ENCODE measurements at places on chromosomes 1 and 21. TPM values are rescaled to one million over a fixed set of nuclear protein-coding genes. Genes with fewer than 3 reads are reported as not detected.

- no peak overlapping the region for H3K27ac ChIP-seq
- no peak overlapping the region for H3K4me3 ChIP-seq
- H3K36me3 ChIP-seq: no peaks in the 10 kb centered on the region
- peaks cover 88% of the 10 kb centered on the region for H3K27me3 ChIP-seq
Observed at GRCh38 chr1:36707221-36707620, 224.5 kb upstream of the CSF3R start.

- H3K4me3 ChIP-seq: no peak overlapping the region
- H3K36me3 ChIP-seq: no peaks in the 10 kb centered on the region
- DNase-seq: no peak
Observed at GRCh38 chr1:70874818-70875217, 172.8 kb downstream of the PTGER3 start.

DNA sequence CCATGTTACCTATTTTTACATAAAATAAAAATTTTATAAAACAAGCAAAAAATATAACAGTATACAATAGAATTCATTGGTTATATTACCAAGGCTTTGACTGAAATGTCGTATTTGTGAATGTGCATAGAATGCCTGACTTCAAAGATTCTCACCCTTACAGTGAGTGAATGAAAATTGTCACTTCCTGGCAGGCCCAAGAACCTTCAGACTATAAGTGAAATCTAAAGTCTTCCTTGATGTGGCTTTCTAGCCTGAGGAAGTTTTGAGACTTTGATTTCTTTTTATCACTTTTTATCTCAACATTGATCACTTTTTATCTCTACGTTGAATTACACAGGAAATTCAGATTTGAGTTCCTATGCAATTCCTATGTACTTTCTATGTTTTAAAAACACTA is 104.7 kb upstream of the KIAA0040 start:
- H3K27ac ChIP-seq: no peak overlapping the region
- H3K4me1 ChIP-seq: peaks cover 22% of the 10 kb centered on the region
- H3K4me3 ChIP-seq: peak overlapping the region; percentile 21
- H3K36me3 ChIP-seq: no peaks in the 10 kb centered on the region
- no peak for DNase-seq

The C4BPA gene
- 0.12 TPM for total RNA-seq

DNA sequence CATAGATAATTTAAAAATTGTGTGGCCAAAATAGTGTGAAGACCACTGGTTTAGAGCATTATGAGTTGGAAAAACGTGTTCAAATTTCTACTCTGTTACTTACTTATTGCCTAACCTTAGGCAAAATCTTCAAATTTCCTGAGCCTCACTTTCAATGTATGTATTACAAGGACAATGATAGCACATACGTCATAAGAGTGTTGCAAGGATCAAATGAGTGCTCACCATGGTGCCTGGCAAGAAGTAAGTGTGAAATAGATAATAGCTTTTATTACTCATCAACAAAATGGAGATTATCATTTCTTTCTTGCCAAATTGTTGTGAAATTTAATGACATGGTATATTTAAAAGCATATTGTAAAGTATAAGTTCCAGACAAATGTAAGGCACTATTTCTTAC is 57.2 kb downstream of the FH start:
- H3K4me3 ChIP-seq: no peak overlapping the region
- no peaks in the 10 kb centered on the region for H3K36me3 ChIP-seq
- H3K4me1 ChIP-seq: no peaks in the 10 kb centered on the region
- DNase-seq: no peak

- no peak overlapping the region for H3K4me3 ChIP-seq
- peaks cover 3% of the 10 kb centered on the region for H3K4me1 ChIP-seq
- H3K27ac ChIP-seq: no peak overlapping the region
- no peak for DNase-seq
- peaks cover 13% of the 10 kb centered on the region for H3K27me3 ChIP-seq
Observed at GRCh38 chr21:45858180-45858579, 123.4 kb upstream of the COL6A1 start.

- peak; percentile 93 for DNase-seq
- no peaks in the 10 kb centered on the region for H3K27me3 ChIP-seq
- peak within 1 kb of the TSS; percentile 98 for H3K27ac ChIP-seq
- H3K4me3 ChIP-seq: peak within 1 kb of the TSS; percentile 99
- H3K4me1 ChIP-seq: peaks cover 32% of the 10 kb centered on the region
- H3K36me3 ChIP-seq: peaks cover 4% of the 10 kb centered on the region
Observed at GRCh38 chr1:45686288-45687013, at the start of gene GPBP1L1. TSS of gene GPBP1L1 (minus strand) at chr1:45686533. CDS start at chr1:45659087, 27,446 bp downstream.

- peaks cover 4% of the 10 kb centered on the region for H3K4me1 ChIP-seq
- no peak for DNase-seq
- H3K4me3 ChIP-seq: no peak overlapping the region
- peaks cover 23% of the 10 kb centered on the region for H3K36me3 ChIP-seq
- no peak overlapping the region for H3K27ac ChIP-seq
Observed at GRCh38 chr1:63635681-63636080, 42.5 kb downstream of the PGM1 start.

The SYT6 gene
- total RNA-seq: 0.10 TPM

- no peak overlapping the region for H3K27ac ChIP-seq
- H3K4me1 ChIP-seq: no peaks in the 10 kb centered on the region
- no peak for DNase-seq
- no peak overlapping the region for H3K4me3 ChIP-seq
- no peaks in the 10 kb centered on the region for H3K36me3 ChIP-seq
Observed at GRCh38 chr1:116278541-116278866, 94.5 kb upstream of the ATP1A1 start.

GRCh38 chr1:97441966-97442365 is 478.9 kb downstream of the DPYD start:
- no peak overlapping the region for H3K27ac ChIP-seq
- peaks cover 4% of the 10 kb centered on the region for H3K36me3 ChIP-seq
- no peaks in the 10 kb centered on the region for H3K27me3 ChIP-seq
- peaks cover 2% of the 10 kb centered on the region for H3K4me1 ChIP-seq

DNA sequence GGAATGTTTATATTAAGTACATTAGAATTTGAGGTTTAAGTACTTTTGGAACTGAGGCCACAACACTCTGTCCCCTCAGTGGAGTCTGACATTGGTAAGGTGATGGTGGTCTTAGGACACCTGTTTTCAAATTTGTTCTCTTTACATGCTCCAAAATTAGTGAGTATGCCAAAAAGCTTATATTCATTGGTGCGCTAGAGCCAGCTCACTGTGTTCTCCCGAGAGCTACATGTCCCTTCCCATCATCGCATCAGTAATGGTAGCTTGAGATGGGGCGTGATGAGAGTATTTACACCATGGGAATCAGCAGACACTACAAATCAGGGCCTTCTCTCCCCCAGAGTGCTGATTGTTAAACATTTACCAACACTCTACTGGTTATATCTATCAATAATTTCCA is 19.5 kb downstream of the ETS2 start:
- no peaks in the 10 kb centered on the region for H3K27me3 ChIP-seq
- H3K27ac ChIP-seq: no peak overlapping the region
- H3K4me3 ChIP-seq: no peak overlapping the region
- DNase-seq: no peak
- no peaks in the 10 kb centered on the region for H3K4me1 ChIP-seq

The PGBD5 gene
- not detected for total RNA-seq

GRCh38 chr1:198604975-198605374 is 33.9 kb upstream of the PTPRC start:
- no peaks in the 10 kb centered on the region for H3K36me3 ChIP-seq
- no peak overlapping the region for H3K27ac ChIP-seq
- peaks cover 29% of the 10 kb centered on the region for H3K4me1 ChIP-seq
- DNase-seq: no peak
- H3K27me3 ChIP-seq: no peaks in the 10 kb centered on the region
- no peak overlapping the region for H3K4me3 ChIP-seq

The KCNQ4 gene
- total RNA-seq: 0.86 TPM

DNA sequence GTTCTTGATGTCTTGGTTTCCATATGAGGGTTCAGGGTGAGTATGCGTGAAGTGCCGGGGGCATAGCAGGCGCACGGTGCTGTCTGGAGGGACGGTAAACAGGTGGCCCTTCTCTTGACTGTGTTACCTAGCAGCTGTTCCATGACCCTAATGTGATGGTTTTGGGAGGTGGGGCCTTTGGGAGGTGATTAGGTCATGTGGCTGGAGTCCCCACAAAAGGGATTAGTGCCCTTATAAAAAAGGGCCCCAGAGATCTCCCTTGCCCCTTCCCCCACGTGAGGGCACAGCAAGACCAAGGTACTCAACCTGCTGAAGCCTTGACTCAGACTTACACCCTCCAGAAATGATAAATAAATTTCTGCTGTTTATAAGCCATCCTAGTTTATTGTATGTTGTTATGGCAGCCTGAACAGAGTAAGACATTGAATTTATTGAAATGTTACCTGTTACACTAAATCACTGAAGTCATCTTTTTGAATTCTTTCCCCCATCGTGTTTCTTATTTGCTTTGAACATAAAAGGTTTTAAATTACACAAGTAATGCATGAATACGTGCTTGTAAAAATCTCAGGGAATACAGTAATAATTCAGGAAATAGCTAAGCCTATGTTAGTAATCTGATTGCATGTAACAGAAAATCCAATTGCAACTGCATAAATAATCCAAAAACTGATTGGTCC is 15.6 kb downstream of the TRAPPC10 start:
- H3K27me3 ChIP-seq: no peaks in the 10 kb centered on the region
- no peaks in the 10 kb centered on the region for H3K36me3 ChIP-seq
- no peak for DNase-seq

DNA sequence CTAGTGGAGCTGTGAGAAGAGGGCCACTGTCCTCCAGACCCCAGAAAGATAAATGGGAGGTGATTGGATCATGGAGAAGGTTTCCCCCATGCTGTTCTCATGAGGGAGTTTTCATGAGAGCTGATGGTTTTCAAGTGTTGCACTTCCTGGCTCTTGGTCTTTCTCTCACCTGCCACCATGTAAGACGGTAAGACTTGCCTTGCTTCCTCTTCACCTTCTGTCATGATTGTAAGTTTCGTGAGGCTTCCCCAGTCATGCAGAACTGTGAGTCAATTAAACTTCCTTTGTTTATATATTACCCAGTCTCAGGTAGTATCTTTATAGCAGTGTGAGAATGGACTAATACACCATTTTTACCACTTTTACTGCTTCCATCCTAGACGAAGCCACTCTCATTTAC is 27.6 kb downstream of the GPR88 start:
- no peaks in the 10 kb centered on the region for H3K36me3 ChIP-seq
- H3K4me3 ChIP-seq: no peak overlapping the region
- H3K27ac ChIP-seq: no peak overlapping the region
- H3K4me1 ChIP-seq: no peaks in the 10 kb centered on the region
- DNase-seq: no peak

- no peak overlapping the region for H3K4me3 ChIP-seq
- H3K4me1 ChIP-seq: peaks cover 2% of the 10 kb centered on the region
- DNase-seq: no peak
- H3K27ac ChIP-seq: no peak overlapping the region
- no peaks in the 10 kb centered on the region for H3K27me3 ChIP-seq
Observed at GRCh38 chr1:50699795-50700194, 260.3 kb downstream of the FAF1 start.

The FMN2 gene
- not detected for total RNA-seq

The LAMC1 gene
- total RNA-seq: 0.70 TPM

The UTS2 gene
- 2.2 TPM for total RNA-seq

The FCRLB gene
- total RNA-seq: 0.16 TPM

The SPRR2E gene
- total RNA-seq: not detected

DNA sequence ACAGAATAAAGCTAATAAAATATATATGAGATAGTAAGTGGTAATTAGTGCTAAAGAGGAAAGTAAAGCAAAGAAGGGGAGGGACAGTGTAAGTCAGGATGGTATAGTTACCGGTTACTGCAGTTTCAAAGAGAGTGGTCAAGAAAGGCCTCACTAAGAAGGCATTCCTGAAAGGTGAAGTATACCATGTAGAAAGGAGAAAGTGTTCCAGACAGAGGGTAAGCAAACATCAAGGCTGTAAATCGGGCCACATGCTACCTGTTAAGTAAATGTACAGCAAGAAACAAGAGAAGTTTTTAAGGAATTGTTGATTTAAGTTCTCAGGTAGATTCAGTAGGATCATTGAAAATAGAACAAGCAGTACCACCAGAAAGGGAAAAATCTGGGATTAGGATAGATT is 9.7 kb downstream of the DESI2 start:
- H3K27me3 ChIP-seq: no peaks in the 10 kb centered on the region
- H3K4me3 ChIP-seq: no peak overlapping the region
- peak overlapping the region; percentile 61 for H3K27ac ChIP-seq

DNA sequence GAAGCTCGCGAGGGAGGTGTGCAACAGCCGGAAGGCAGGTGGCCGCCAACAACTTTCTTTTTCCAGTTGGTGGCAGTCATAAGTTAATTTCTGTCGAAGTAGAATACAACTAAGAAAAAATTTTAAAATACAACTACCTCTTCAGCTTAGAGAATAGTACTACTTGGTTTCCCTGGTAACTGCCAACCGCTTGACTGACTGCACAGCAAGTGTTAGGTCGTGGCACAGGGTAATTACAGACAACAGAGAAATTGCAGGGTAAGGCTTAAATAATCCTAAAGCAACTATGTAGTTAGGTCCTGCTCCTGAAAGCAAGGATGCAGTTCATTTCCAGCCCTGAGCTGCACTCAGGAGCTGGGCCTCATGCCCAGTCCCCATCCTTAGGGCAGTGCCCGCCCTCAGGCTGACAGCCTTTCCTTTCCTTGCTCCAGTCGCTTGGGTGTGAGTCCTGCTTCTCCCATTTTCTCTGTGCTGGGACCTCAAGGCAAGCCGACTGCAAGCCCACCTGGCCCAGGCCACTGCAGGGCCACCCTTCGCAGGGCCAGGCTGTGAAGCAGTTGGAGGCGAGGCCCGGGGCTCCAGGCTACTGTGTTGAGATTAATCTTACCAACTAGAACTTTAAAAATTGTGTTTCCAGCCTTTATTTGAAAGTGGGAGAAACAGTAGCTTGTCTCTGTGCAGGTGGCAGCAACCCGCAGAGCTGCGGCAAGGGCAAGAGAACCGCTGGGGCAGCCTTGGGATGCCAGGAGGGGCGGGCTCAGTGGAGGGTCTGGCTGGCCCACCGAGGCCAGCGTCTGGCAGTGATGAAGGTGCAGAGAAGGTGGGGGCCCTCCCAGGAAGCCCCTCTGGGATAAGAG is 148.3 kb downstream of the PCBP3 start:
- no peak overlapping the region for H3K4me3 ChIP-seq
- H3K27ac ChIP-seq: peak overlapping the region; percentile 84
- H3K4me1 ChIP-seq: peaks cover 3% of the 10 kb centered on the region
- H3K27me3 ChIP-seq: peaks cover 32% of the 10 kb centered on the region
- peaks cover 3% of the 10 kb centered on the region for H3K36me3 ChIP-seq

The WDR64 gene
- total RNA-seq: 0.35 TPM

DNA sequence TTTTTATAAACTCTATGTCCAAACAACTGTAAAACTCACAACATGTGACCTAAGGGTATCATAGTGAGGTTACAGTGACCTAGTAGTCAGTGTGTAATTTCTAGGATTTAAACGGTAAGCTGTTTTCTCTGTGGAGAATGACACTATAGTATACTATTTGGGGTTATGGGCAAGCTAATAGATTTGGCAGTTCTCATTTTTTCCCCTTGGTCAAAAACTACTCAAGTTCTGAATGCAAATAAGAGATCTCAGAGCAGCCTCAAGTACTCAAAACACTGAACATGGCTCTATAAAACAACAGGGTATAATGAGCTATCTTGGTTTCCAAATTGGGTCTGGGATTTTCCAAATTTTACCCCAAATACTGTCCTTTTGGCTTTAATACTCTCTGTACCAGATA is 88.5 kb upstream of the HMCN1 start:
- no peak for DNase-seq
- H3K27ac ChIP-seq: no peak overlapping the region
- H3K27me3 ChIP-seq: no peaks in the 10 kb centered on the region
- H3K4me3 ChIP-seq: no peak overlapping the region
- H3K36me3 ChIP-seq: no peaks in the 10 kb centered on the region

GRCh38 chr1:229842302-229843255 is 216.5 kb downstream of the URB2 start:
- H3K27ac ChIP-seq: no peak overlapping the region
- peaks cover 47% of the 10 kb centered on the region for H3K27me3 ChIP-seq
- H3K36me3 ChIP-seq: no peaks in the 10 kb centered on the region
- no peak for DNase-seq
- no peak overlapping the region for H3K4me3 ChIP-seq

Data from T-helper 17 cell (primary cell).